Stimulated activated CD8-positive, alpha-beta memory T cell treated with anti-CD3 and anti-CD28 coated beads, Interleukin-15, amount 100 ng/mL, for 24 hours (primary cell): ENCODE measurements at places on chromosomes 4 and X.

DNA sequence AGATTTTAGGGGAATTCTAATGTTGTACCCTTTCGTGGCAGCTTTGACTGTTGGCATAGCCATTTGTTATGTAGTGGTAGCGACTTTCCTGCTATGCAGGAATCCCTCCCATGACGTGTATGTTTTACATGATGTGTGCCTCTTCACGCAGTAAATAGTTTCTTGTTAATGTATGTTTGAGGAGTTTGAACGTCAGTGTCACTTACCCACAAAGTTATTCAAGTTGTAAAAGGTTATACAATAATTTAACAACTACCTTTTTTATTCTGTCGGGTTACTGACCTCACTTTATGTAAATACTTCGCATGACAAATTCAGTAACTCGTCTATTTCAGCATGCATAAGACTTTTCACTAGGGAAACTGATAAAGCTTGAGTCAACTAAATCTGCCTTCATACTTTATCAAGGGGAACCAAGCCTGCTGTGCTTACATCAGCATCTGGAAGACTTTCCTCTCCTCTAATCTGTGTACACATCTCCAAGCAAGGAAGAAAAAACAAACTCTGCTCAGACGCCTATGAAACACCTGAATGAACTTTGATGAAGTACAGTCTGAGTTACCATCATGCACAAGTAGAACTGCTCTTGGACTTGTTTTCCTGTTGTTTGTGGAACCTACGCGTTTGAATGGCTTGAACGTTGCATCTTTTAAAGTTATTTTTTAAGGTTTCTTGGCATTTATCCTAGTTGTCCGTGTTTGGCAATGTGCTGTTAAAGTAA, 61.2 kb downstream of the SLC9A6 start:
- no peak for DNase-seq

- no peak for DNase-seq
Observed at GRCh38 chr4:121237069-121237399, 72.9 kb upstream of the TNIP3 start.

DNA sequence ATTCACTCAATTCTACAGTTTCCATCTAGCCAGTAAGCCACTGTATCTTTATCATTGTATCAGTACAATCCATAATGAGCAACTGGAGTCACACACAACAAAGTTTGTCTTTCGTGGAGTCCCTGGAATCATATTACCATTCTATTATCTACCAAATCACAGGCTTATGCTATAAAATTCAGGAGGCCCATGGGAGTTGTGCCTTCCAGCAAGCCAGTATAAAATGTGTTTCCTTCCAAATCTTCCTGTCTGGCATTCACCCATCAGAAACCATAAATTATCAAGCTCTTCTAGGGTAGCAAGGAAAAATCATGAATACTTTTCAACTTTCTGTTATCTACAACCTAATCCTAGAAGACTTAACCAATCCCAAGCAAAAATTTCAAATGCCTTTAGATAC, 1383.3 kb upstream of the PCDH7 start:
- DNase-seq: no peak

DNA sequence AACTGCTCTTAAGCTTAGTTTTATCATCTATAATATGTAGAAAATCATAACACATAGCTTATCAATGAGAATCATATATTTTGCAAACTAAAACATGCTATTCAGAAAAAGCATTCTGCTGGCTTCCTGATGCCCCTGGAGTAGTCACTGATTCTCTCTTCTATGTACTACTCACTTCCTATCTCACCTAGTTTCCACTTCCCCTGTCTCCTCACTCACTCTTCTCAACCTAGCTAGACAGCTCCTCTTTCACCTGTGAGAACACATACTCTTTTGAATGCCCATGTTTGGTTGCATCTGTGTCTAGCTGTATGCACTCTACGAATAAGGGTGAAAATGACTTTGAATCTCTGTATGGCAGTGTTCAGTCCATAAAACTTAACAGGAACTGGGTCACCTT, 9.3 kb downstream of the TMEM144 start:
- DNase-seq: no peak

- no peak for DNase-seq
Observed at GRCh38 chr4:168388890-168389289, 70.3 kb upstream of the DDX60 start.

- DNase-seq: no peak
Observed at GRCh38 chrX:79259073-79259689, 108.0 kb downstream of the ITM2A start.

DNA sequence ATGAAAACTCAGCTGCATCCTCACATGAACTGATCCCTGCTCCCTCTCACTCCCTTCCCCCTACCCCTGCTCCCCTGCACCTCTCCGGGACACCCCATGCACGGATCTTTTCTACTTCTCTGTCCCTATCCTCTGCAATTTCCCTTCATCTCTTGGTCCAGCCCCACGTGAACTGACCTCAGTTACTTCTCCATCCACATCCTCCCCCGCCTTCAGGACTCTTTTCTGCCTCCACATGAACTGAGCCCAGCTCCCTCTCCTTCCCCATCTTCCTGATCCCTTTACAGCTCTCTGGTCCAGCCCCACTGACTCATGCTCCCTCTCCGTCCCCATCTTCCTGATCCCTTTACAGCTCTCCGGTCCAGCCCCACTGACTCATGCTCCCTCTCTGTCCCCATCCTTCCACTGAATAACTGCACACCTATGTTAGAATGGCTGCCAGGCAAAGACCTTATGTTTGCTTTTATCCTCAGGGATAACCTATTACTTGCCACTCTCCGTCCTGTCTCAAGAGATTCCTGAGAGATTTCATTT, 5.6 kb downstream of the CETN2 start:
- no peak for DNase-seq

- DNase-seq: no peak
Observed at GRCh38 chr4:153374442-153374841, 30.0 kb downstream of the MND1 start.

GRCh38 chr4:127188847-127189246, 443.9 kb upstream of the INTU start:
- DNase-seq: no peak

DNA sequence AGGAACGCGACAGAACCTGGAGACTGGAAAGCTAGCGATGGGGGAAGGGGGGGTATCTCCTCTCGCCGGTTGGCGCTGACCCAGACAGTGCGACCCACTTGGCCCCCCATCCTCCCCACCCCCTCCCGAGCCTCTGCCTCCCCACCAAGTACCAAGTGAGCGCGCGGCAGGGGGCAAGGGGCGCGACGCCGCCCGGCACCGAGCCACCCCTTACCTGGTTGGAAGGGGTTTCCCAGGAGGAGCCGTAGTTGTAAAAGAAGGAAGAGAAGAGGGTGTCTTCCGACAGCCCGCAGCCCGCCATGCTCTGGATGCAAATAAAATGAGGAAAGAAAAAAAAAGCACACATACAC, 112.2 kb downstream of the DHX15 start:
- DNase-seq: no peak

GRCh38 chr4:162891788-162892707, 274.6 kb downstream of the NAF1 start:
- no peak for DNase-seq

DNA sequence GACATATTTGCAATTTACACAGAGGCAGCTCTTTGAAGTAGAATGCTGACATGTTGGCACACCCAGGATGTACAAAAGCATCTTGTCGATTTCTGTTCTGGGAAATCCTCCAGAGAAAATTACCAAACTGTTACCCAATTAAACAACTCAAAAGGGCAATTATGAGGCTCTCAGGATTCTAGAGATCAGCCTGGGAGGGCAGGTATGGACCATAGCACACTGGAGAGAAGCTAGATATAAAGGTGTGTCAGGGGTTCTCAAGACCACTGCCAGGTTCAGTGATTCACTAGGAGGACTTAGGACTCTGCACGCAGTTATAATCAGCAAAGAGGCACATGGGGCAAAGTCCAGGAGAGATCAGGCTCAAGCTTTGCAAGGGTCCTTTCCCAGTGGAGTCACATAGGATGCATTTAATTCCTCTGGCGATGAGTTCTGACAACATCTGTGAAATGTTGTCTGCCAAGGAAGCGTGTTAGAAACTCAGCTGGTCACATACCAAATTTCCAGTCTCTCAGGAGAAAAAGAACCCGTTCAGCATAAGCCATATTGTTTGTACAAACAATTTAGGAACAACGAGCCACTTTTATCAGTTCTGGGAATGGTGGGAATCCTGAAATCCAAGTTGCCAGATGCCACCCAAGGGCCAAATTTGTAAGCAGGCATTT, 100.8 kb downstream of the SYTL5 start:
- DNase-seq: no peak

- DNase-seq: no peak
Observed at GRCh38 chrX:1264556-1264955, 4.1 kb upstream of the CSF2RA start.

DNA sequence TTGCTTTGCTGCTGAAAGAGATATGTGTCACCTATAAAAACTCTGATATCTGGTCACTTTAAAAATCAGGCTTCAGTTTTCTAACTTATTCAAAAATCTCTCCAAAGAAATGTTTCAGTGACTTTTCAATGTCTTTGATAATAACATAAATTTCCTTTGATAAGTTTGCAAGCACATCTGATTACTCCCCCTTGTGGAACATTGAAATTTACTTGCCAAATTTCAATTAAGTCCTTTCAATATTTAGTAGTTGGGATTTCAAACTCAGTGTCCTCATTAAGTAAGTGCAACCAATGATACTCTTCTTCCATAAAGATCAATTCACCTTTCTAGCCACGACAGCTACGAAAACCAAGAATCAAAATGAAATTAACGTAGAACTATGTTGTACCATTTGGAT, 151.3 kb upstream of the FAM47C start:
- DNase-seq: no peak

DNA sequence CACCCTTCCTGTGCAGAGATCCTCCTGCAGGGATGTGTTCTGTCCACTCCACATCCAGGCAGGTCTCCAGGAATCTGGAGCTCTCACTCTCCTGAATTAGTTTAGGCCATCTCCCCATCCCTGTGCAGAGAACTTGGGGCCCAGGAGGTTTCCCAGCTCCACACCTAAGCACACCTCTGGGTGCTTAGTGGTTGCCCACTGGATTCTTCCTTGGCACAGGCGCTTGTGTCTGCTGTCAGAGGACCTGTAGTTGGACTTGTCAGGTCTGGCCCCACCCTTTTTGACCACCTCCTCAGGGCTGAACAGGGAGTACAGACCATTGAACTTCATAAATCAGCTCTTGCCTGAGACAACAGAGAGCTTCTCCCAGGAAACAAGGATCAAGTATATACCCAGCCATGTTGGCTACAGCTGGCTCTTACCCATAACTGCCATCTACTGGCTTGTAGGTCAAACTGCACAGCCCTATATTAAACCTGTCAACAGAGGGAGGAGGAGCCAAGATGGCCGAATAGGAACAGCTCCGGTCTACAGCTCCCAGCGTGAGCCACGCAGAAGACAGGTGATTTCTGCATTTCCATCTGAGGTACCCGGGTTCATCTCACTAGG, 275.5 kb downstream of the PPARGC1A start:
- no peak for DNase-seq

- DNase-seq: no peak
Observed at GRCh38 chr4:110483516-110483915, 7.6 kb downstream of the ENPEP start.

- DNase-seq: no peak
Observed at GRCh38 chrX:29044423-29045184, 457.4 kb downstream of the IL1RAPL1 start.

DNA sequence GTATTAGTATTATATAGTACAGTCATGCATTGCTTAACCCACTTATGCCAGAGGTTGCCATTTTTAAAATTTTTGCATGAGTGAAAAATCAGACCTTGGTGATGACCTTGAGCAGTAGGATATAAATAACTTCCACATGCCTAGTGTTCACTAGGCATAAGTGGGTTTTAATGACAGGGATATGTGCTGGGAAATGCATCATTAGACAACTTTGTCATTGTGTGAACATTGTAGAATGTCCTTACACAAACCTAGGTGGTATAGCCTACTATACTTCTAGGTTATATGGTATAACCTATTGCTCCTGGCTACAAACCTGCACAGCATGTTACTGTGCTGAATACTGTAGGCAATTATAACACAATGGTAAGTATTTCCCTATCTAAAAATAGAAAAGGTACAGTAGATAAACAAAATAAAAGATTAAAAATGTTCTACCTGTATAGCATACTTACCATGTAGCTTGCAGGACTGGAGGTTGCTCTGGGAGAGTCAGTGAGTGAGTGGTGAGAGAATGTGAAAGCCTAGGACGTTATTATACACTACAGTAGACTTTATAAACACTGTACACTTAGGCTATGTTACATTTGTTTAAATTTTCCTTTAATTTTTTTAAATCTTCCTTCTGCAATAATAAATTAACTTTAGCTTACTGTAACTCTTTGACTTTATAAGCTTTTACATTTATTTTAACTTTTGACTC, 326.7 kb downstream of the ANK2 start:
- DNase-seq: no peak

GRCh38 chrX:69236641-69237040, 71.4 kb upstream of the PJA1 start:
- DNase-seq: no peak

DNA sequence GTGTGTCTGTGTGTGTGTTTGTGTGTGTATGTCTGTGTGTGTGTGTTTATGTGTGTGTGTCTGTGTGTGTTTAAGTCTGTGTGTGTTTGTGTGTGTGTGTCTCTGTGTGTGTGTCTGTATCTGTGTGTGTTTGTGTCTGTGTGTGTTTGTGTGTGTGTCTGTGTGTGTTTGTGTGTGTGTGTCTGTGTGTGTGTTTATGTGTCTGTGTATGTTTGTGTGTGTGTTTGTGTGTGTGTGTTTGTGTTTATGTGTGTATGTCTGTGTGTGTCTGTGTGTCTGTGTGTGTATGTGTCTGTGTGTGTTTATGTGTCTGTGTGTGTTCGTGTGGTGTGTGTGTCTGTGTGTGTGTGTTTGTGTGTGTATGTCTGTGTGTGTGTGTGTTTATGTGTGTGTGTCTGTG, 11.4 kb downstream of the IL9R start:
- DNase-seq: no peak

- DNase-seq: no peak
Observed at GRCh38 chr4:107793996-107794395, 30.7 kb upstream of the SGMS2 start.

GRCh38 chr4:7753271-7753670, 186.4 kb downstream of the AFAP1 start:
- no peak for DNase-seq

GRCh38 chr4:98932539-98932938, 3.6 kb upstream of the EIF4E start:
- DNase-seq: no peak

DNA sequence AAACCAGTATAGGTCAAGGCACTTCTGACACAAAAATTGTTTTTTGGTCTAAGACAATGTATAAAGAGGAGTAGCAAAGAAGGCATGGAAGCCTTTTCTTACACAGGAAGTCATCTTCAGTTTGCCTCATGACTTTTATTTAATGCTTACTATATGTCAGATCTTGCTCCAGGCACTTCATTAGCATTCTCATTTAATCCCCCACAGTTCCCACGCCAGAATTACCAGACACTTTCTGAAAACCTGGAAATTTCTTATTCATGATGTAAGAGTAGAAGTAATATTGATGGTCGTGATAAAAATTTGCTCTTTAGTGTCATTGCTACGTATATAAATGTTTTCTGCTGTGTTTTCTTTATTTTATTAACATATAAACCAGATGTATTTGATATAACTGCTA, 39.2 kb downstream of the ARHGEF38 start:
- no peak for DNase-seq
